ENCODE measurements at places on chromosomes 16 and 17. TPM values are rescaled to one million over a fixed set of nuclear protein-coding genes. Genes with fewer than 3 reads are reported as not detected.
A peak's percentile ranks its signal among the peaks of the same experiment; 100 is the strongest.

CBX2 gene
- 50.0 TPM for total RNA-seq

DBF4B gene
- total RNA-seq, result 16.4 TPM

CCL17 gene
- total RNA-seq, result not detected

OR1A1 gene
- total RNA-seq, result not detected

MTHFSD gene
- 30.6 TPM for total RNA-seq

ACAP1 gene
- 5.5 TPM for total RNA-seq

DNA sequence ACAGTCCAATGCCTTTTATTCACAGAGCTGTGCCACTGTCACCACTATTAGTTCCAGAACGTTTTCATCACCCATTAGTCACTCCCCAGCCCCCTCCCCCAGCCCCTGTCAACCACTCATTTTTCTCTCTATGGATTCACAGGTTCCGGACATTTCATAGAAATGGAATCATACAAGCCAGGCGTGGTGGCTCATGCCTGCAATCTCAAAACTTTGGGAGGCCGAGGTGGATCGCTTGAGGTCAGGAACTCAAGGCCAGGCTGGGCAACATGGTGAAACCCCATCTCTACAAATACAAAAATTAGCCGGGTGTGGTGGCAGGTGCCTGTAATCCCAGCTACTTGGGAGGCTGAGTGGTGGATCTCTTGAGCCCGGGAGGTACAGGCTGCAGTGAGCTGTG is 759 bp upstream of the PAM16 start:
- DNase-seq, result no peak

GRCh38 chr16:4679850-4680636 is 13.3 kb upstream of the NUDT16L1 start:
- DNase-seq, result no peak

DNA sequence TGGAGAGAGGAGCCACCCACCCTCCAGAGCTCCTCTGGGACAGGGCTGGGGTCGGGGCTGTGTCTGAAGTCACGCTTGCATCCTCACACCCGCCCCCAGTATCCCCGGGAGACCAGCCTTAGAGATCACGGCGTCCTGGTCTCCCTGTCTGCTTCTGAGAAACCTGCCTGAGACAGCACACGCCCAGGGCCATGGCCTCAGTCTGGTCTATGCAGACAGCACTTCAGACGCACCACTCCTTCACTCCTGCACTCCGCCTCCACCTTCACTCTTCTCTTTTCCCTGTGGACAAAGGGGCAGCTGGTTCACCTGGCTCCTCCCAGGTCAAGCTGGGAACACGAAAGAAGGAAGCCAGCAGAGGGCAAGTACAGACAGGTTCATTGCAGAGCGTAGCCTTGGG is 248.0 kb upstream of the GSE1 start:
- DNase-seq, result no peak

DNA sequence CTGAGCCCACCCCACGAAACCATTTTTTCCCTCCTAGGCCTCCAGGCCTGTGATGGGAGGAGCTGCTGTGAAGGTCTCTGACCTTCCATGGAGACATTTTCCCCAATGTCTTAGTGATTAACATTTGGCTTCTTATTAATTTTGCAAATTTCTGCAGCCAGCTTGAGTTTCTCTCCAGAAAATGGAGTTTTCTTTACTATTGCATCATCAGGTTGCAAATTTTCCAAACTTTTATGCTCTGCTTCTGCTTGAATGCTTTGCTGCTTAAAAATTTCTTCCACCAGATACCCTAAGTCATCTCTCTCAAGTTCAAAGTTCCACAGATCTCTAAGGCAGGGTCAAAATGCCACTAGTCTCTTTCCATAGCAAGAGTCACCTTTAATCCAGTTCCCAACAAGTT is 12.9 kb upstream of the MYH4 start:
- DNase-seq, result no peak

DNA sequence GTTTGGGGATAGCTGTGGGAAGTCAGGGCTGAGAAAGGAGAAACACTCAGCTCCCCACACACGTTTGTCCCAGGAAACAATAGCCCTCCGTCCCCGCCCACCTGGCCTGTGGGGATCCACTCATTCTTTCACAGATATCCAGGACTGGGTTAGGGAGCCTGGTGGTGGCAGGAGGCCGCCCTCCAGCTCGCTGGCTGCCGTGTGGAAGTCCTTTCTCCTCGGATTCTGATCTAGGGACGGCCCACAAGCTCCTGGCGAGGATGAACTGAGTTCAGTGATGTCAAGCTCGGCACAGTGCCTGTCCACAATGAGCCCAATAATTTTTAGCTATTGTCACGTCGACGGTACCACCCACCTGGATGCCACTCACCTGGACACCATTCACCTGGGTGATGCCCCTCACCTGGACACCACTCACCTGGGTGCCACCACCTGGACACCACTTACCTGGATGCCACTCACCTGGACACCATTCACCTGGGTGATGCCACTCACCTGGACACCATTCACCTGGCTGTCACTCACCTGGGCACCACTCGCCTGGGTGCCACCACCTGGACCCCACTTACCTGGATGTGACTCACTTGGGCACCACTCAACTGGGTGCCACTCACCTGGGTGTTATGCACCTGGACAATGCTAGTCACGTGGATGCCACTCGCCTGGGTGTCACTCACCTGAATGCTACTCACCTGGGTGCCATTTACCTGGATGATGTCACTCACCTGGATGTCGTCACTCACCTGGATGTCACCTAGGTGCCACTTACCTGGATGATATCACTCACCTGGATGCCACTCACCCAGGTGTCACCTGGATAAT is 172.5 kb upstream of the FOXF1 start:
- no peak for DNase-seq

DNA sequence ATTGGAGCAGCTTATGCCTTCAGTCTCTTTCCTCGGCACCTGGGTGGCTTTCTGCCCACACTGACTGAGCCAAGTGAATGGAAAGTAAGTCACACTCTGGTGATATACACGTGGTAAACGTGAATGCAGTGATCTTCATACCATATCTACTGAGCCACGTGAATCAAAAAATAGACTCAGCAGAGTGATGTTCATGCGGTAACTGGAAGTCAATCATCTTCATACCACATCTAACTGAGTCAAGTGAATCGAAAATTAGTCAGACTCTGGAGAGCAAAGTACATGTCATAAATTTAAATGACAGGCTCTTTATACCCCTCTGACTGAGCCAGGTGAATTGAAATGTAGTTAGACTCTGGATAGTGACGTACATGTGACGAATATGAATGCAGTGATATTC is 47.1 kb upstream of the ARL4D start:
- no peak for DNase-seq

- DNase-seq, result no peak
Observed at GRCh38 chr16:84891149-84891795, 71.5 kb downstream of the CRISPLD2 start.

- peak; percentile 82 for DNase-seq
Observed at GRCh38 chr17:8079291-8080207, 8.0 kb downstream of the ALOX12B start.

GRCh38 chr16:72927199-72928089 is 120.5 kb downstream of the ZFHX3 start:
- DNase-seq, result no peak

GRCh38 chr16:30766933-30767284 is 4.8 kb downstream of the RNF40 start:
- DNase-seq, result no peak

DNA sequence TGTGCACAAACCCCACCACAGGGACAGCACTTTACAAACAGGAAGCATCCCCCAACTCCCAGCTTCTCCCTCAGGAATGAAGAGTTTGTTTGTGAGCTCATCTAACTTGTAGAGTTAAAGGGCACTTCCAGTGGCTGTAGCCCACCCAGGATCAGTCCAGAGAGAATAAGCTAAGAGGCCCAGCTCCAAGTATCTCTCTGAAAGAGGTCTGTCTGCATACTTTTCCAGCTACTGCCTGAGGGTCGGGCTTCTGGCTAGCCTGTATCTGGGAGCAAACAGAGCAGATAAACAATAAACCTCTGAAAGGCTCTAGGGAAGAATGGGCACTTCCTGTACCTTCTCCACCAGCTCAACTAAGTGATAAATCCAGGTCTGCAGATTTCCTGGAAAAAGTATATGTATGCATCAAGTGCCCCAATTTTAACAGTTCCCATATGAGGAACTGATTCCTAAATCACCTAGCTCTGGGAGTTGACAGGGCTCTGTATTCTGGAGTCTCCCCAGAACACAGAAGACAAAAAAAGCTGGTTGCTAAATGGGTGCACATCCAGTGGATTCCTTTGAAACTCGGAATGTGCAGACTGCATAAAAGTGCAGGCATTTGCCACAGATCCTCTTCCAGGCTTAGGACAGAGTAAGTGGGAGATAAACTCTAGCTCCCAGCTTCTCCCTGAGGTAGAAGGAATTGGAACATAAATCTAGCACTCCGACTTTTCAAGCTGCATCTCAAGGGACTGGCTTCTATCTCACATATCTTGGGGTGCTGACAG is 37.1 kb upstream of the MYLK3 start:
- no peak for DNase-seq

DNA sequence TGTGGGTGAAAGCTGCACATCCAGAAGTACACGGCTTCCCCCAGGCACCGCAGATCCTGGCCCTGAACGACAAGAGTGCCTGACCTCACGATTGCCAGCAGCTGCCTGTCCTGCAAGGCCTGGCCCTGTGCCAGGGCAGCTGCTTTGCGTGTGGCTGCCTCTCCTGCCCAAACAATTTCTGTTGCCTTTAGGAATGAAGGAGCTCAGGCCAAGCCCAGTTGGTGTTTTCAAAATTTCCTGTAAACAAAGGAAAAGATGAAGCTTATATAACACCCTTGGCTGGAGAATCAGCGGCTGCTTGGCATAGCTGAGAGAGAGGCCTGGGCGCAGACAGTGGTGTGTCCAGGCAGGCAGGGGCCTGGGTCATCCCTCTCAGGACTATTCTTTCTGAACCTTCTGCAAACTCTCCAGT is 11.7 kb upstream of the SLC47A2 start:
- DNase-seq, result no peak

- no peak for DNase-seq
Observed at GRCh38 chr17:76927577-76927976, 59.4 kb downstream of the MGAT5B start.

GRCh38 chr17:65277576-65277975 is 140.4 kb downstream of the RGS9 start:
- no peak for DNase-seq

DNA sequence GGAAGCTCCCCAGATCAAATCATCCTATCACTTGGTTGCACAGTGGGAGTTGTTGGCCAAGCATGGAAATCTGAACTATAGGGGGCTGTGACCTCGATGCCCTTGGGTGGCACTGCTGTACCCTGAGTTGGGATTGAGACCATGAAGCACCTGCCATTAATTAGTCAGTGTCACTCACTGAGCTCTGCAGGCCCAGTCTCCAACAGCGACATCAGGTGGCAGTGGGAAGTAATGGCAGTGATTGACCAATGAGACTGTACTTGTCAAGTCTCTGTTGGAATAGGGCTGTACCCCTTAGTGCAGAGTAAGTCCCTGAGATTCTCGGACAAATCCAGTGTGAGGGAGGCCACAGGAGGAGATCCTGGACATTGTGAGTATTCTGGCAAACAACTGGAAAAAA is 118.0 kb upstream of the RPL38 start:
- DNase-seq, result no peak

- DNase-seq, result no peak
Observed at GRCh38 chr16:21186326-21186691, 25.1 kb downstream of the ZP2 start.

DNA sequence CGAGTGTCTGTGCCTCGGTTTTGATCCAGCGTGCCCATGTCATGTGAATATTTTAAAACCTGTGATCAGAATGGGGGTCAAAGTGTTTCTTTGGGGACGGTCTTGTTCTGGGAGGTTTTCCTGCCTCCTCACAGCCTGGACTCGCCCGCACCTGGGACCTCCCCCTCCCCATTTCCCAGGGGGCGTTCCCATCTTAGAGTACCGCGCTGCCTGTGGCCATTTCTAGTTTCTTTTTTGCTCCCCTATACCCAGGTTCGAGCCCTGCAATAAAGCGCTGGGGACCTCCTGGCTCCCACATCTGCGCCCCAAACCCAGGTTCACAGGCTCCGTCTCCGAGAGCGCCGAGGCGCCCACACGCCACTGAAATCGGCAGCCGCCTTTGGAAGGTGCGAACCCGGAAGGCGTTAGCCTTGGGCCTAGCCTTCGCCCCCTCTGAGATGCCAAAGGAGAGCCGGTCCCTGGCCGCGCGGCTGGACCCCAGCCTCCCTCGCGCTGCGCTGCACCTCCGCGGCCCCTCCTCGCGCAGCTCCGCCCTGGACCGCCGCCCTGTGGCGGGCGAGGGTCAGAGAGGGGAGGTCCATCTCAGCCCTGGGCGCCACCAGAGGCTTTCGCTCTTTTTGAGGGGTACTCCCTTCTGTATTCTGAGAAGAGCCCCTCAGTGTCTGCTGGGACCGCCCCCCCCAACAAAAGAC is 1.7 kb downstream of the KCNJ12 start:
- DNase-seq, result peak; percentile 27

- no peak for DNase-seq
Observed at GRCh38 chr16:68605746-68606145, 39.4 kb upstream of the CDH3 start.

Data from endothelial cell (in vitro differentiated cells).